ENCODE measurements at places on chromosomes 2 and 18.

GRCh38 chr2:118738524-118739308 is 108.7 kb downstream of the EN1 start:
- no peak for DNase-seq

- no peak for DNase-seq
These were observed 247.6 kb downstream of the MEIS1 start for GRCh38 chr2:66682476-66682875.

GRCh38 chr18:49904871-49905555 is 91.7 kb upstream of the ACAA2 start:
- DNase-seq: no peak

DNA sequence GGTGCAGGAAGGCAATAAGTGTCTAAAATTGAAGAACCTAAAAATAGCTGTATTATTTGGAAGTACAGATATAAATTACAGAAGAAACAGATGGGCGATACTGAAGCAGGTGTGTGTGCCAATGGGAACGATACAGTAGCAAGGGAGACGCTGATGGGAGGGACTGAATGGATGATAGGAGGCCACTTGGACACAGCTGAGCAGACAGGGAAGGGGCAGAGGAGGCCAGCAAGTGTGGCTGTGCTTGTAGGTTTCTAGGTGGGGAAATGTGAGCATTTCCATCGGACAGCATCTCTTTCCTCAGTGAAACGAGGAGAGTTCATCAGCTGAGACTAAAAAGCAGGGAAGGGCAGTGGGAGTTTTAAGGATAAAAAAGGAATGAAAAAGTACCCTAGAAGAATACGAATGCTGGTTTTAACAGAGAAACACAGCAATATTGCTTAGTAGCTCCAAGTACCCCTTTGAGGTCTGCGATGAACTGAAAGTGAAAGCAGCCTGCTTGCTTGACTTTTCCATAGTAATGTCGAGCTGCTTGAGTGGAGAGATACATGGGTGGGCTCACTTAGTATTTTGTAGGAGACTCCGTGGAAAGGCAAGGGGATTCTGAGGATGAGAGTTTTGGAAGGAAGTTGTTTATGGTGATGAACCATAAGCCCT is 91.7 kb upstream of the EPC2 start:
- no peak for DNase-seq

- DNase-seq: peak; percentile 44
These were observed 217.5 kb upstream of the SOX11 start for GRCh38 chr2:5474716-5475115.

DNA sequence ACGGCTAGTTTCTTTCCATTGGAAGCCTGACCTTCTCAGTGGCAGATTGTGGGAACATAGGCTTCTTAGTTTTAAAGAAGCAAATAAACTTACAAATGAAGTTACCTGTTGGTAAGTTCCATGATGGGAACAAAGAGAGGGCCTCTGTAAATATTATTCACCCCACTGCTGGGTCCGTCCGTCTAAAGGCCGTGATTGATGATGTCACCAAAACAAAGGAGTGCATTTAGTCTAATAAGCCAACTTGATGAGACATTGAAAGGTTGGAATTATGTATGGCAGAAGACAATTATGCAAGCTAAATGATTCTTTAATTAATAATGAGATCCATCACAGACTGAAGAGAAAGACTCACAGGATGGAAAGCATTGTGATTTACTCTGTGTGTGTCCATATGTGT is 1091.9 kb upstream of the FANCL start:
- no peak for DNase-seq

DNA sequence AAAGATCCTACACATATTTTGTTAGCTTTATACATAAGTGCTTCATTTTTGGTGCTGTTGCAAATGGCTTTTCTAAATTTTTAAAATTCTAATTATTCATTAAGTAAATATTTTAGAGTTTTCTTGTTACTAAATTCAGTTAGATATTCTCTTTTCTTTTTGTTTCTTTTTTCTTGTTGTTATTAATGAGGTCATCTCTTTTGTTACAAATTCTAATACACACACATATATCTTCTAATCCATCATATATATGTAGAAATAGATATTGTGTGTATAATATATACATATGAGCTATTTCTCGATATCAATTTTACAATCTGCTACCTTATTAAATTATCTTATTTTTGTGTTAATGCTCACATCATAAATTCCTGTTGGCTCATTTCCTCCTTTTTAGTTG is 255.9 kb downstream of the GALR1 start:
- no peak for DNase-seq

GRCh38 chr18:6521803-6522418 is 107.2 kb upstream of the L3MBTL4 start:
- no peak for DNase-seq

DNA sequence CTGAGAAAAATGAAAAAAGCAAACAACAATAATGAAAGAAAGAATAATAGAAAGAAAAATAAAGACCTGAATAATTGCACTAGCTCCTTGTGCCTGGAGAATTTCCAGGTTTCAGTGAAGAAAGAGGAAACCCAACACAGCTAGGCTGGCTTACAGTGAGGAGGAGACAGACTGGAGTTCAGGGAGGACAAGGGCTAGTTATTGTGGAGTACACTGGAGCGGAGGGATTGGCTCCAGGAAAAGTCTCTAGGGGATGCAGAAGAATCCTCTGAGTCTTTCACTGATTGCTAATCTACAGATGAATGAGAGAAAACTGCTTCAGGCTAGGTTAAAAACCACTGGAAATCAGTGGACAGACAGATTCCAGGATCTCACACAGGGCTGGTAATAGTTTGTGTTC is 163.6 kb upstream of the RBMS1 start:
- DNase-seq: no peak

DNA sequence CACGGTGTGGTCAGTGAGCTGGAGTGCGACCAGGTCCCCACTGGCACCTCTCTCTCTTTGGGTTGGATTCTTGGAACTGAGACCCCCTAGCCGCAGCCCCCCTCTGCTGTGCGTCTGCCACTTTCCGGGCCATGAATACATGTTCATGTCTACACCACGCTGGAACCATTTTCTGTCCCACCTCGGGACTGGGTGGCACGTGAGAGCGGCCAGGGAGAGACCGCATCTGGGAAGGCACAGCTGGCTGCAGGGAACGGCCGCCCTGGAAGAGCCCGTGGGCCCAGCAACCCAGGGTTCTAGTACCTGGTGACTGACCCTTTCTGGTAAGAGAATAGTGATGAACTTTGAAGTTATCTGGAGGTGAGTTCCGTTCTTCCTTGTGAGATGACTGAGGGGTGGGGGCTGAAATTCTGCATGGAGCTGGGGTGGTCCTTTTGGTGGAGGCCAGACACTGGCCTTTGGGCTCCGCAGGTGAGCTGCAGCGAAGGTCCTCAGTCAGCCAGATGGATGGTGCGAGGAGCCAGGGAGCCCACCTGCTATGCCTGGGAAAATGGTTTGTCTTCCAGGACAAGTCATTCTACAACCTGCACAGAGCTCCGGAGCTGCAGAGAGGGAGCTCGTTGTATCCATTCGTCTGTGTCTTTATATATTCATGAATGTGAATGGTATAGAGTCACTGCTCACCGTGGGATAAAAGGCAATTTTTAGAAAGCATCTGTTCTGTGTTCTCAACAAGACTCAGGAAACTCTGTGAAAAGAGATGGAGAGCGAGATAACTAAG is 223.5 kb downstream of the NDUFA10 start:
- no peak for DNase-seq

Data from NCI-H2107 (cell line).